ENCODE measurements at places on chromosomes 7 and 10.

DNA sequence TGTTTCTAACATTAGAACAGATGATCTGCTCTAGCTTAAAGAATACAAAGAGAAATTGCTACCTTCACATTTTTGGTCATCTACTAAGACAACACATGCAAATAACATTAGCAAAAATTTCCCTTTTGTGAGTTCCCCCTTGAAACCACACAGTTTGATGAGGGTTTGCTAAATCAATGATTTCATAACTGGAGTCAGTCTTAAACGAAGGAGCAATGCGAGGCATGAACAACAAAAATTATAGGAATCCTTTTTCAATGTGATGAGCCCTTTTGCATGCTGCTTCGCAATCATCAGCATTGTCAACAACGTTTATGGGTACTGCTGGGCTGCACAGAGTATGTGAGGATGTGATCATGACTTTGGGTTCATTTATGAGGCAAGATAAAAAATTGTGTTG lies 286.4 kb downstream of the C7orf25 start:
- no peak for DNase-seq

GRCh38 chr7:15490291-15490690 lies 71.5 kb downstream of the AGMO start:
- no peak for DNase-seq

DNA sequence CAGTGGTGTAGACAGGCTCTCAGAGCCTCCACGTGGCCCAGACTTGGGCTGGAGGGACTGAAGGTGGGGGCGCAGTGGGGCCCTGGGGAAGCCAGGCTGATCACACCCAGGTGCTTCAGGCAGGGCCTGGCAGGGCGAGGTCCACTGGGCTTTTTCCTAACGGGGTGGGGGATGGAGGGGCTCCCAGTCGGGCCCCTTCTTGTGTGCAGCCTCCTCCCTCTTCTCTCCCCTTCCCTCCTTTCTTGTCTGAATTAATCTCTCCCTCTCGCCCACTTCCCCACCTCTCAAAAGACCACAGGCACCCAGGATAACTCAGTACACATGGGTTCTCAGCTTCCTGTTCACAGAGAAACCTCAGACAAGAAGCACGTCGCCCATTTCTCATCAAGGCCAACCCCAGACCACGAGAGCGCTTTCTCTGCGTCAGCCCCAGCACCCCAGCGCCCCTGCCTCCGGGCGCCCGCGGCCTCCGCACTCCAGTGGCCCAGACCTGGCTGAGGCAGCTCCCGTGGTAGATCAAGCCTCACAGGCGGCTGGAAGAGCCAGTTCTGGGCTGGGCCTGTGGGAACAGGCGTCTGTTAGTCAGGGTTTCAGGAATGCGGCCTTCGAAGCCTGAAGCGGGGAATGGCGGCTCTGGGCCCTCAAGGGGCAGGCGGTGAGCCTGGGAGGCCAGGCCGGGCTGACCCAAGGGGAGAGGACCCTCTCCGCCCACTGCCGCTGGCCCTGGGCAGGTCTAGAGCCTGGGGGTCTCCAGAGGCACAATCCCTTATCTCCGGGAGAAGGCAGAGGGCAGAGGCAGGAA lies 50.6 kb downstream of the PWWP2B start:
- peak; percentile 78 for DNase-seq

DNA sequence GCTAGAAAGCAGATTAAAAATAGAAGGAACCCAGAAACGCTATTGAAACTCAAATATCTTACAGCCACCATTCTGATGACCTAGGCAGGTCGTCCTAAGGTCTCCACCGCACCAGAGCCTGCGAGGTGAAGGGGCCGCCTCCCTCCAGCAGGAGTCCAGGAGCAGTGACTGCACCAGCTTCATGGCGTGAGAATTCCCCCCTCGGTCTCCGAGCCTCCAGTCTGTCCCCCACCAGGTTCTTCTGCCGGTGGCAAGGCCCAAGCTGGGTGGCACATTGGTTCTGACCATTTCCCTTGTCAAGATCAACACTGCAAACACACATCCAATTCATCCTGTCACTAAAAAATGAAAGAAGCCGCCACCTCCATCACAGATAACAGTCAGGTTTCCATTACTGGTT lies 98.7 kb downstream of the DIP2C start:
- no peak for DNase-seq

DNA sequence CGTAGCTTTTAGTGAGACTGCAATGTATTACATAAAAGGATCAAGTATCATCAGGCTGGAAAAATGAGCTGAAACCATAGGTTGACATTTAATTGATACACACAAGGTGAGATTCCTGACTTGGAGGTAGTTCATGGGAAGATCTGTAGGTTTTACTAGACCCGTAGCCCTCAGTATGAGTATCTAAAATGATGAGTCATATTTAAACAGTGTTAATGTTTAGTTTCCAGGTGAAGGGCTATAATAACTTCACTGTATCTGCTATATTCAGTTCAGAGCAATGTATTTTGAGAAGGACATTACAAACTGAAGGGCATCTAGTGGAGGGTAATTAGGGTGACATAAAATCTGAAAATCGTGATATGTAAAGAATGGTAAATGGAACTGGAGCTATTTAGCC lies 35.0 kb downstream of the ENTPD1 start:
- peak; percentile 40 for DNase-seq

DNA sequence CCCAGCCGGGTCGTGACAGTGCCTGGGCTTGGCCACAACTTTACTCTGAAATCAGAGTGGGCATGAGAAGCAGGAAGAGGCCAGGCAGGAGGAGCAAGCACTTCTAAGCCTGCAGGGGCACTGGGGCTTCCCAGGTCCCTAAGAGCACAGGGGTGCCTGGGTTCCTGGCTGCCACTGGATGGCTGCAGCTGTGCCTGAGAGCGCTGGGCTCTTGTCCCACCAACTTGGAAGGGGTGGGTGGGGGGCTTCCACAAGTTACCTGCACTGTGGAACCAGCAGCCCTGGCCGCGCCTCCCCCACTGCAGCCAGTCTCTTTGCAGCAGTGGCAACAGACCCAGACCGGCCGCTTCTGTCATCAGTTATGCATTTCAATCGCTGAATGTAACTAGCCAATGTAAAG lies 434.7 kb upstream of the GRM3 start:
- DNase-seq = no peak

DNA sequence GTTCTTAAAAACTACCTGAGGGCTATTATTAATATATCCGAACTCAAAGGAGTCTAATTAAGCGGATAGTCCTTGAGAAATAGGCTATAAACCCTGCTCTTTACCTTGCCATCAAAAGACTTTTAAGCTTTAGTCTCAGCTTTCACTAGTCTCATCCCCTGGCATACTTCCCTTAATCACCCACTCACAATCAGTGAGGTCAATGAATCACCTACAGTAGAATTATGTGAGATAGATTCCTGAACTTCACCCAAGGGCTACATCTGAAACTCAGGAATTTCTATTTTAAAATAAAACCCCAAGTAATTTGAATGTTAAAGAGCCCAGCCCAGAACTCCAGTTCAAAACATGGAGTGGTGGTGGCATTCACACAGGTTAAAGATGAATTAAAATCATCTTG lies 108.7 kb downstream of the ETV1 start:
- no peak for DNase-seq

DNA sequence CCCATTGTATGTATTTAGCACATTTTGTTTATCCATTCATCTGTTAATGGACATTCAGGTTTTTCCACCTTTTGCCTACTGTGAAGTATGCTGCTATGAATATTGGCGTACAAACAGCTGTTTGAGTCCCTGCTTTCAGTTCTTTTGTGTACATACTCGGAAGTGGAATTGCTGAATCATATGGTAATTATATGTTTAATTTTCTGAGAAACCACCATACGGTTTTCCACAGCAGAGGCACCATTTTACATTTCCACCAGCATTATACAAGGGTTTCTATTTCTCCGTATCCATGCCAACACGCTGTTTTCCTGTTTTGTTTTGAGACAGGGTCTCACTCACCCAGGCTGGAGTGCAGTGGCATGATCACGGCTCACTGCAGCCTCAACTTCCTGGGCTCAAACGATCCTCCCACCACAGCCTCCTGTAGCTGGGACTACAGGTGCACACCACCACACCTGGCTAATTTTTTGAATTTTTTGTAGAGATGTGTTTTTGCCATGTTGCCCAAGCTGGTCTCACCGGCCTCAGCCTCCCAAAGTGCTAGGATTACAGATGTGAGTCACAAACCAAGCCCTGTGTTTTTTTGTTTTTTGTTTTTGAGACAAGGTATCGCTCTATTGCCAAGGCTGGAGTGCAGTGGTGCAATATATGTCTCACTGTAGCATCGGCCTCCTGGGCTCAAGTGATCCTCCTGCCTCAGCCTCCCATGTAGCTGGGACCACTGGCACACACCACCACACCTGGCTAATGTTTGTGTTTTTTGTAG lies 22.1 kb upstream of the FBXW4 start:
- DNase-seq = peak; percentile 82

DNA sequence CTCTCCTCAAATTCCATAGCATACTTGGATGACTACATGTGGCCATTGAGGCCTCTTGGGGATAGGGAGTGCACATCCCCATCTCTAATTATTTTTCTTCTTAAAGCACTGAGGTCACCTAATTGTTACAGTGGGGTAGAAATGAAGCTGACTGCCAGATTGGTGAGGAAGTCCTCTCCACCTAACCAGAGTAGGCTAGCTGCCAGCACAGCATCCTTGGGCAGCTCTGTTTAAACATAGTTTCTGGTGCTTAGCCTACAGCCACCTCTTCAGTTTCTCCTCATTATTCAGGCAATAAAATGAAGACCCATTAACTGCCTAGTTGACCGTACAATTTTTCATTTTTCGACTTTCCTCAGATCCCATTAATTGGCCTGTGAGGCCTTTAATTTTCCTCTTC lies 104.6 kb downstream of the MLLT10 start:
- no peak for DNase-seq

DNA sequence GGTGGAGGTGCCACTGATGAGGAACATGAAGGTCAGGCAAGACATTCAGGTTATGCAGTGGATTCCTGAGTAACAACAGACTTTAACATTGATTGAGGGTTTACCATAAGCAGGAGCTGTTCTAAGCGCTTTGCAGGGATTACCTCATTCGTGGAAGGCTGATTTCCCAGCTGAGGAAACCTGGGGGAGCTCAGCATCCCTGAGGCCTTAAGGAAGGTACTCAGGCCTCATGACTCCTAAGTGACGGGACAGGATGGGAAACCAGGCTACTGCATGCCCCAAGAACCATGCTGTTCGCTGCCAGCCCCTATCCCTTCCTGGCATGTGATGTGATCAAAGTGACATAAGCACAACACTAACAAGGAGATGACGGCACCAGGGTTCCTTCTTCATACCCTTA lies 143.6 kb upstream of the NFE2L3 start:
- DNase-seq = no peak

DNA sequence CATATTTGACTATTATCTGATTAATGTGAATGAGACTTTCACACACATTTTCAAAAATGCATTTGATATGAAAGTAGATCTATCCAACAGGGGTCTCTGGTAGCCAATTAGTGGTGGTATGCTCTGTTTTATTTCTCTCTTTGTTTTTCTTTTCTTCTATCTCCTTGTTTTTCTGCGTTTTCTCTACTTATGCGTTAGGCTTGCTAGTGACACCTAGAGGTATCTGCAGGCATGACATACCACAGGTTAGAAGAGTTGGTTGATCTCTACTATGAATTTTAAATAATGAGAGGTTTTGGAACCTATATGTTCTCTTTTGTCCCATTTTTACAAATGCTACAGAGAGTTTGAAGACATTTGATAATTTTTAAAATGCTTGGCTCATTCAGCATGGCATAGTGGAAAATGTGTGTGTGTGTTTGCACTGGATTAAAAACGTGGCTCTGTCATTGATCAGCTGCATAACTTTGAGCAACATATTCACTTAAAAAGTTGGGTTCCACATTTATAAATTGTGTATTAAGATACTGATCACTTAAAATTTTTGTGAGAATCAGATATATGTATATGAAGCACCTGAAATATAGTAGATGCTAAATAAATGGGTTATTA lies 28.1 kb upstream of the PLXDC2 start:
- peak; percentile 28 for DNase-seq

DNA sequence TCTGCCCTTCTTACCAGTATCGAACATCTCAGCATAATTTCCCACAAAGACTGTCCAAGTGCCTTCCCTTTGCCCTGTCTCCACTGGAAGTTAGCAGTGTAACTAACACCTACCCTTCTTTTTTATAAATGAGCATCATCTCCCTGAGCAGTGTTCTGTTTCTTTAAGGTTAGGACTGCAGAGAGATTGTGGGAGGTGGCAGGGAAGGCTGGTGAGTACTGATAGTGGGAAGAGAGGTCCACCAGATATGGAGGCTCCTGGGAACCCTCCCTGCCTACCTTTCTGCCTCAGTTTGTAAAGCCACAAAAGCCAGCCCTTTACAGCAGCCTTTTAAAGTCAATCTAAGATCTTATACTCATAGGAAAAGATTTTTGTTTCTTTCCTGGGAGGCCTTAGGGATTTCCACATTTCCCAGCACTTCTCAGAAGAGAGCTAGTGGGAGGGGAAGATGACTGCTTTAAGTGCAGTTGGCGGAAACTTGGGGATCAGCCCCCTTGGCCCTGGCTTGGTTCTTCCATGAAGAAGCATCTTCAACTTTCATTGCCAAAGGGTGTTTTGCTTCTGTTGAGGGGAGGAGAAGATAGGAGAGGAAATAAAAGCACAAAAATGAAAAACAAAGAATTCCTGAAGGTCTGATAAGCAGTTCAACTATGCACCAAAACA lies 36.6 kb upstream of the CALD1 start:
- no peak for DNase-seq

GRCh38 chr10:118330295-118331076 lies 11.6 kb downstream of the FAM204A start:
- peak; percentile 32 for DNase-seq

- DNase-seq = no peak
Measured at GRCh38 chr7:67950321-67951083, 953.9 kb downstream of the TYW1 start.

DNA sequence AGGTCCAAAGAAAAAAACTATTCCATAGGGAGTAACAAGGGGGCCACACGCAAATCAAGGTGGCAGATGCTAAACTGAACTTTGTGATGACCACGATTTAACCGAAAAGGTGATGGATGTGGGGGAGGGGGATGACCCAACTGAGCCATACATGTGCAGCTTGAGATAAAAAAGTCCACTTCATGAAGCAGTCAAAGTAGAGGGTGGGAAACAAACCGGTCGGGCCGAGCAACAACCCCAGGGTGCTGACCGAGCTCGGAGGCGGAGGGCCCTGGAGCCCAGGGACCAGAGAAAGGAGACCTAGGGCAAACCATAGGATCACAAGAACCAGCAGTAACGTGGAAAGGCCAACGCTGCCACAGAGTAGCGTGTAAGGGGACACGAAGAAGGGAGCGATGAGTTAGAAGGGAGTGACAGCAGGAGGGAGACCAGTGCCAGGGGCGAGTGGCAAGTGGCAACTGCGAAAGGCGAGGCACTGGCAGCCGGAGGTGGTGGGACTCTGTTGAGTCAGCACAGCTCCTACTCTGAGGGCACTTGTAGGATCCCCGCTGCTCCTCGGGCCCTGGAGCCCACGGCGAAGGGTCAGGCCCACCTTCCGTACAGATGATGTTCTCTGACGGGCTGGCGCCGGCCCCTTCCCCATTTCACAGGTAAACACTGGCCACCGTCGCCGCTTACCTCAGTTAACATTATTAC lies 540 bp downstream of the SNX13 start:
- DNase-seq = peak; percentile 53

GRCh38 chr10:100485801-100486495 lies 23.1 kb downstream of the WNT8B start:
- DNase-seq = no peak

GRCh38 chr7:138726288-138726687 lies 25.1 kb upstream of the SVOPL start:
- DNase-seq = no peak

GRCh38 chr7:43884617-43885016 lies 15.3 kb upstream of the MRPS24 start:
- no peak for DNase-seq
